Mononuclear cell (primary cell): ENCODE measurements at places on chromosomes 11 and 22. TPM values are rescaled to one million over a fixed set of nuclear protein-coding genes. Genes with fewer than 3 reads are reported as not detected.

The HYOU1 gene
- total RNA-seq, result 38.9 TPM

The ZC3H12C gene
- 2.2 TPM for total RNA-seq

The SEPTIN3 gene
- total RNA-seq, result 0.10 TPM

The FGF4 gene
- not detected for total RNA-seq

The TMEM135 gene
- 10.6 TPM for total RNA-seq

The CHADL gene
- total RNA-seq, result 1.5 TPM

The CDC42BPG gene
- 1.7 TPM for total RNA-seq

The PAMR1 gene
- 0.10 TPM for total RNA-seq

The SCN2B gene
- total RNA-seq, result not detected

The SAA1 gene
- not detected for total RNA-seq

The SAA4 gene
- not detected for total RNA-seq

The SIK3 gene
- 40.0 TPM for total RNA-seq

The CARNS1 gene
- total RNA-seq, result 3.3 TPM

The FJX1 gene
- not detected for total RNA-seq

The FREY1 gene
- total RNA-seq, result 1.6 TPM

The CBX6 gene
- total RNA-seq, result 28.7 TPM

The PIH1D2 gene
- total RNA-seq, result not detected

The KRTAP5-11 gene
- total RNA-seq, result not detected
